ENCODE measurements at places on chromosomes 12 and 14. TPM values are rescaled to one million over a fixed set of nuclear protein-coding genes. Genes with fewer than 3 reads are reported as not detected.

DNA sequence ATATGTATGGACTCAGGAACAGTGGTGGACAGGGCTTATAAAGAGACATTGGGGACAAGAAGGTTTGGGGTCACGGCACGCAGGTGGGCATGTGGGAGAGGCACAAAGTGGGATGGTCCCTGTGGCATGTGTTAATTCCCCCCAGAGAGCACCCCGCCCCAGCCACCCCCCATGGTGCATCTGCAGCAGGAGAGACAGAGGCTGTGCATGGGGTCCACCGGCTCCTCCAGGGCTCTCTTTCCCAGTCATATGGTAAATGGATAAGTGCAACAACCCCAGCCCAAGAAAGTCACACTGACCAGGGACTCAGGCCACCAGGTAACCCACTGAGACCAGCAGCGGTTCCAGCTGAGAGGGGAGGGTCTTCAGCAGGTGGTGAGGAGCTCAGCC lies 242.1 kb downstream of the BCL11B start:
- DNase-seq: no peak

GRCh38 chr12:91382081-91382543 lies 199.5 kb upstream of the DCN start:
- DNase-seq: no peak

DNA sequence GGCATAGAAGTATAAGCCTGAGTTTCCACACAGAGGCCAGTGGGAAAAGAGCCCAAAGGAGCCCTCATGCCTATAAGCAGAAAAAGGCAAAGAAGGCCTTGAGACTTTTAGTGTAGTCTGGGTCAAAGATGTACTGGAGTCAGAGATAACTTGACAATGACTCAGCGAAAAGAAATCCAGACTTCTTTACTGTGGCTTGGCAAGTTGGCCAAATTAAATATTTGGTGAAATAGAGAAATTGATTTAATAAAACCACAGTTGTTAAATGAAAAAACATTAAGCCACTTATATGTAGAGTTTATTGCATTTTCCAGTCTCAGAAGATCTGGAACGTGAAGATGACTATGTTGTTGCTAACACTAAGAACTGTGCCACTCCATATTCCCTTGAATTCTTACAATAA lies 105.1 kb downstream of the TMTC3 start:
- no peak for DNase-seq

GRCh38 chr12:3084742-3085141 lies 7.6 kb downstream of the TSPAN9 start:
- DNase-seq: no peak

The ACOT4 gene
- 0.42 TPM for total RNA-seq

DNA sequence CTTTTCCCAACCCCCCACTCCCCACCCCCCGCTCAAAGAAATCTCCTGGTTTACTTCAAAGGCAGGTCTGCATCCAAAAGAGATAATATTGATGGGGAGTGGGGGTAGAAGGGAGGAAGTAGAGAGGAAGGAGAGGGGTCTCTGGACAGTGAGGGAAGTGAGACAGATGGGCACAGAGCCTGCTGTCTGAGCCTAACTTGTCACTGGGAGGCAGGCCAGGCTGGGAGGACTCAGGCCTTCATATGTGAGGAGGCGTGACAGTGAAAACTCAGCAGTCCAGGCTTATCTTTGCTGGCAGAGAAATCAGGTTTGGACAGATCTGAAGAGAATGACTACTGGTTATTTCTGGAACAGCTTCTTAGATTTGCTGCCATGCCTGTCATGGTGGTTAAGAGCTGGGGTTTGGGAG lies 192.3 kb downstream of the NUAK1 start:
- DNase-seq: no peak

The PRPH gene
- 10.4 TPM for total RNA-seq

- no peak for DNase-seq
Observed at GRCh38 chr12:87376722-87377121, 652.5 kb downstream of the C12orf50 start.

The NEMF gene
- 60.9 TPM for total RNA-seq

- DNase-seq: no peak
Observed at GRCh38 chr12:95328708-95329107, 111.1 kb downstream of the VEZT start.

DNA sequence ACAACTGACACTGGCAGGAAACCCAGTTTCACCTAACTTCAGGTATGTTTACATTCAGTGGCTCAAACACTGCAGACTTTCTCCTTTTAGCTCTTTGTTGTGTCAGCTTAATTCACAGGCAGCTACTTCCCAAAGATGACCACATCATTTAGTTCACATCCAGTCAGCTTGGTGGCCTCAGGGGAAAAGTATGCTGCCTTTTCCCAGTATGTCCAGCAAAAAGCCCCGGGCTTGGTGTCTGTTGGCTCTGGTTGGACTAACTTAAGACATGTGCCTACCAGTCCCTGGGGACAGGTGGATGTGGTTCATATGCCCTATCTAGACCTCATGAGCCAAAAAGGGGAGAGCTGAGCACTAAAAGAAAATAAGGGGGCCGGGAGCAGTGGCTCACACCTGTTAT lies 56.4 kb downstream of the GOLGA5 start:
- no peak for DNase-seq

The TRIAP1 gene
- 10.7 TPM for total RNA-seq

- no peak for DNase-seq
Observed at GRCh38 chr12:47828008-47828975, 8.6 kb upstream of the HDAC7 start.

The PTPRQ gene
- total RNA-seq: 4.2 TPM

DNA sequence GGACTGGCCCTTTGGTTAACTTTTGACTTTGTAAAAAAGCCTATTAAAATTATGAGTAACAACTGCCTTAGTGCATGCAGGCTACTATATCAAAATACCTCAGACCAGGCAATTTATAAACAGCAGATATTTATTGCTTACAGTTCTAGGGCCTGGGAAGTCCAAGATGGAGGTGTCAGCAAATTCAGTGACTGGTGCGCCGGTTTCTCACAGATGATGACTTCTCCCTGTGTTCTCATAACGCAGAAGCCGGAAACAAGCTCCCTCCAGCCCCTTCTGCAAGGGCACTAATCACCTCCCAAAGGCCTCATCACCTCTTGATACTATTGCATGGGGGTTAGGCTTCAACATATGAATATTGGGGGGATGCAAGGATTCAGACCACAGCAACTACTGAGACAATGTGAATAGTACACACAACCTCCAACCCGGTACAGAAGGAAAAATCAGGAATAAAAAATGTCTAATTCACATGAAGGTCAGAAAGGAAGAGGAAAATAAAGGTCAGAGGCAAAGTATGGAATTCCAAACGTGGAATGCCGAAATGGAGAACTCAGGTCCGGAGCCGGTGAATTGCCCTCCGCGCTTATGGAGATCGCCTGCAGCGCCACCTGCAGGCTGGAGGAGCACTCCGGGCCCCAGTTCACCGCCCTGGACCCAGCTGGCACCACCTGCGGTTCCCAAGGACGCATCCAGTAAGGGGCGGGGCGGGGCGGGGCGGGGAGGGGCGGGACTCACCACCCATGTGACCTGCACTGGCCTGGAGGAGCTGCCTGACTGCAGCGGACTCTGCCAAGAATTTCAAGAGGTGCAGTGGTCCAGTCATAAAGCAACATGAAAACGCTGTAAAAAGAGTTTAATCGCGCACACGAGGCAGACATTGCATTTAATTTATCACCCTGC lies 203.4 kb downstream of the KIF26A start:
- DNase-seq: no peak

- DNase-seq: no peak
Observed at GRCh38 chr12:131682510-131682895, 28.4 kb upstream of the SFSWAP start.

The CHST11 gene
- total RNA-seq: 5.7 TPM

- DNase-seq: no peak
Observed at GRCh38 chr14:30559638-30560091, 707 bp downstream of the G2E3 start.

DNA sequence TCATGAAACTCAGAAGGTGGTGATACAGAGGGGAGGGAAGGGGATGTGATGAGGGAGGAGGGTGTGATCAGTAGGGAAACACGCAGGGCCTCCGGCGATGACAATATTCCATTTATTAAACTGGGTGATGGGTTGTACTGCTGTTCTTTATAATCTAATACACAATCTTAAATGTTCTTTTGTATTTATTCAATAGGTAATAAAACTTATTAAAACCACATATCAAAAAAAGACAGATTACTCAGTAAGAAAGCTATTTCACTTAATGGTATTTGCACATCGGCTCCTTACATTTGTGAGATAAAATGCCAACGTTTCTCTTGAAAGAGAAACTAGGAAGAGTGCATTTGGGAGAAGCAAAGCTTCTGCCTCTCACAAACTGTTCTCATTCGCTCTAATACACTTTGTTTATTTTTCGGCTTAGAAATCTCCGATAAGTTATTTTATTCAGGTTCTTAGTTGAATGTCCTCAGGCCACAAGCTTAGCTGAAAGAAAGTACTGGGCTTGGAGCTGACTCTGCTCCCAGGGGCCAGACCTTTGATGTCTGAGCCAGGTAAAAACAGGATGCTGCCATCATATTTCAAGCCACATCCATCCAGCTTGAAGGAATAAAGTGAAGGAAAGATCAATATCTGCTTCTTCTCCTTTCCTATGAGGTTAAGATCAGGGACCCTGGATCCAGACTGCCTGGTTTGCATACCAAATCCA lies 17.5 kb downstream of the STON2 start:
- DNase-seq: no peak

DNA sequence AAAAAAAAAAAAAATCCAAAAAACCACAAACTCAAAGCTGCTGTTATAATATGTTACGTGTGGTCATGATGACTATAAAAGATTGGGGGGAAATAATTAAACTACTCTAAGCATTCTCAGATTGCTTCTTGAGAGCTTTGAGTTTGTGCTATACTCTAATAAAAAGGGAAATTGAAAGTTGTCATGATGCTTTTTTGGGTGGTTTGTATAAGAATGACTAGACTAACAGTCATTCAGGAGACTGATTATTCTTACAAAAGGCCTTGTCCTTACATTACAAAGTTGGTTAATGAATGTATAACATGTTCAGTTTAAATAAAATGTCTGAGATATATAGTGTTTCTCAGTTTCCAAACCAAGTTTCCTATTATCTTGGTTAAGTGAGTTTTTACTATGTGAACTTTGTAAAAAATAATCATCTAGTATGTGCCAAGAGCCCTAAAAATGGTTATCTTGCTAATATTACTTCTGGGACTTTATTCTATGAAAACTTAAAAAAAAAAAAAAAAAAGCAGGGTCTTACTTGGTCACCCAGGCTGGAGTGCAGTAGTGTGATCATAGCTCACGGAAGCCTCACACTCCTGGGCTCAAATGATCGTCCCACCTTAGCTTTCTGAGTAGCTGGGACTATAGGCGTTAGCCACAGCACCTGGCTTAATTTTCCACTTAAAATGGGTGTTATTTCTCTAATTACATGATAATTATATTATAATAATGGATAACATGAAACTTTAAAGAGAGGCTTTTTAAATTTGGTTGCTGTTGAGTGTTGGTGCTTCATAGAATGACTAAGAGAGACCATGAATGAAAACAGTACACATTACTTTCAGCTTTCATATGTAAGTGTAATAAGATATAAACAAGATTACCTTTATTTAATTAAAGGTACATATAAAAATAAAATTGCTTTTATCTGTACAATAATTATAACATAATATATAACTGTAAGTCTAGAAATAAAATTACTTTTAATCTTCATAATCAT lies 459.6 kb upstream of the RGS6 start:
- no peak for DNase-seq

The ATN1 gene
- total RNA-seq: 72.2 TPM

GRCh38 chr14:90624227-90624626 lies 192.0 kb downstream of the TTC7B start:
- no peak for DNase-seq
